NCI-H187 treated with DMSO at 0.1 percent for 48 hours (cell line): ENCODE measurements at places on chromosomes 5 and 9.

- DNase-seq: no peak
These were observed 37.8 kb downstream of the EXOSC2 start for GRCh38 chr9:130731355-130731754.

GRCh38 chr5:157222506-157223230, 42.0 kb downstream of the ITK start:
- no peak for DNase-seq

DNA sequence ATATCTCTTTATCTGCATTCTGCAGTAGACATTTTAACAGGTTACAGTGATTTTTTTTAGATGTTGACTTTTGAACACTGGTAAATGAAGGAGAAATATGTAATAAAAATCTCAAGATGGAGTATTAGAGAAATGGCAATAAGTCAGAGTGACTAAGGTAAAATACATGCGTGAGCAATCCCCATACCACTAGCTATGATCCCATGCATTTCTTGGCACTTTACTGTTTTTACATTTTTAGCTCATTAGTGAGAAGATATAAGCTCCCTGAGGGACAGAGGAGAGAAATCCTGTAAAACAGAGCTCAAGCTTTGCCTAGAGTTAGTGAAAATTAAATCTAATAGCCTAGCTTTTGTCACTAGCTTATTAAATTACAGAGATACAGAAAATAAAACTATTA, 181.9 kb upstream of the TRPM3 start:
- DNase-seq: no peak

GRCh38 chr5:75142566-75143136, 90.3 kb upstream of the GCNT4 start:
- no peak for DNase-seq

DNA sequence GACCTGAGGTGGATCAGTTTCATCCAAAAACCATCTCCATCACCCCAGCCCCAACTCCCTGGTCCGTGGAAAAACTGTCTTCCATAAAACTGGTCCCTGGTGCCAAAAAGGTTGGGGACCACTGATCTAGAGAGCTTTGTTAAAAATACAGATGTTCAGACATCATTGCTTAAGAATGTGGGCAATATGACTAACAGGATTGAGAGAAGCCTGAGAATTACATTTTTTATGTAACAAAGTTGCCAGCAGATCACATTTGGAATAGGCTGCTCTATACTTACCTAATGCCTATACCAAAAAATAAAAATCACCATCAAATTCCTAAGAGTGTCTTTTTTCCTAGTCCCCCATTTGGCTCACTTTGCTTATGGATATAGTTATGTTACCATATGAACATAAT, 143.3 kb downstream of the RAPGEF6 start:
- DNase-seq: no peak

- no peak for DNase-seq
These were observed 35.3 kb upstream of the IQGAP2 start for GRCh38 chr5:76367623-76368371.

- no peak for DNase-seq
These were observed 116.8 kb upstream of the TNFAIP8 start for GRCh38 chr5:119239119-119239417.
